ENCODE measurements at places on chromosomes 3 and 15.

DNA sequence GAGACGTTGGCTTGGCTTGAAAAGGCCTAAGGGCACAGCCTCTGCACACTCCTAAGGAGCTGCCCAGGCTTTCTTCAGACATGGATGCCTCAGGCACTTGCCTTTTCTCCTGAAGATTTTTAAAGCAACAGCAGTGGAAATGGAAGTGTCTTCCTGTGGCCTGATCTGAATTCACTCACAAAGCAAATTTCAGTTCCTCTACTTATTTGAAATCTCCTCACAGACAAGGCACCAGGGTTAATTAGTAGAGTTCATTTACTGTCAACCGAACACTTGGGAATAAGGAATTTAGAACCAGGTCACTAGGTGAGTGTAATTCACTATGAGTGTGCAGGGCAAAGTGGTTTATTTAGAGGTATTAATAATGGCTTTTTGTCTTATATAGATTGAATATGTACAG lies 27.2 kb upstream of the DAZL start:
- no peak for DNase-seq

GRCh38 chr3:180311242-180311641 lies 274.5 kb upstream of the PEX5L start:
- no peak for DNase-seq

DNA sequence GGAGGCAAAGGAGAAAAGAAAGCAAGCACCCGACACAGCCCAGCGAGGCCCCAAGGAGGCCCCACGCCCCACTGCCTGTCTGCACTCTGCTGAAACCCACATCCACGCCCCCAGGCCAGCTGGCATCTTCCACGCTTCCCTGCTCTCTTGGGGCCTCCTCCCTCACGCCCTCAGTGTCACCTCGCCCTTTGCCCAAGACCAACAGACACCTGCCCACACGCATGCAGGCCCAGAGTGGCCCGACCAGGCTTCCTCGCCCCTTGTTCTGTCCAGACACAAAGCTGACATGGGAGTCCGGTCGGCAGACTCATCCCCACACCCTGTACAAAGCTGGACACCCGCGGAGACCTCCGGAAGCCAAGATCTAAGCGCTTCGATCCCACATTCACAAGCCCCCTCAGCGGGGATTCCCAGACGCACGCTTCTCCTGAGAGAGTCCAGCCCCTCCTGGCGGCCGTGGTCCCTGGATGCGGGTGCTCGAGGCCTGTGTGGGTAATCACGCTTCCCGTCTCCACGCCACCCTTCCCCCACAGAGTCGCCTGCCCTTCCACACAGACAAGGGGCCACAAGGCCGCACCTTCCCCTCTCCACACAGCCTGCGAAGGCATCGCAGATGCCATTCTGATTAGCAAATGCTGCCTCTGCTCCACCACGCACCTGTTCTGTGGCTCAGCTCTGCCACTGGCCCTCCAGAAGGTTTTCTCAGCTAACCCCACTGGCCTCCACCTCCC lies 176.6 kb downstream of the XXYLT1 start:
- DNase-seq, result no peak

- DNase-seq, result no peak
These were observed 1034.1 kb upstream of the SEMA6D start for GRCh38 chr15:46682969-46683791.
